ENCODE measurements at places on chromosomes 11 and 22.

DNA sequence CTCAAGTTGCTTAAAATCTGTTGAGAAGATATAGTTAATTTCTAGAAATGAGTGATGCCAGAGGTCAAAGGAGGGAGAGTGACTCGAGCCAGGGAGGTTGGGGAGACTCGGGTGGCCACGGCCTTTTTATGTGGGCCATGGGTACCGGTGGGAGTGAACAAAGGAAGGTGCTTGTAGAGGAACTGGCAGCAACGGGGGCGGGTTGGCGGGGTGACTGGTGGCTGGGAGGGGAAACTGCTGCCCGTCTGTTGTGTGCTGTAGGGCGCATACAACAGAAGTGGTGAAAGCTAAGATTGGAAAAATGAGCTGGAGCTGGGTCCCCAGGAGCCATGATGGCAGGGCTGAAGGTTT, 5.4 kb downstream of the DAGLA start:
- DNase-seq, result no peak

DNA sequence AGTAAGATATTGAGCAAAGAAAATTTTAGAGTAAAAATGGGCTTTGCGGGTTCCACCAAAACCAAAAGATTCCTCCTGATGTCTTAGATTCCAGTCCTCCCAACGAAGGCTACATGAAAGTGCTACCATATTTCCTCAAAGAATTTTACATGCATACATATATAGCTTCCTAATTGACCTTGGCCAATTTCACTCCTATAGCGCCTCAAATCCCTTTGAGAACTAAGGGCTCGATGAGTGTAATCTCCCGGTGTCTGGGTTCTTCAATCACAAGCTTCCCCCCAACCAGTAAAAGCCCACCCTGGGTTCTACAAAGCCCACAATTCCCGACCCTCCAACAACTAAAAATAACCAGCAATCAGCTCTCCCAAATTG, 1.2 kb downstream of the SIK3 start:
- DNase-seq, result no peak

- no peak for DNase-seq
Observed at GRCh38 chr11:12696911-12697581, 22.8 kb downstream of the TEAD1 start.

DNA sequence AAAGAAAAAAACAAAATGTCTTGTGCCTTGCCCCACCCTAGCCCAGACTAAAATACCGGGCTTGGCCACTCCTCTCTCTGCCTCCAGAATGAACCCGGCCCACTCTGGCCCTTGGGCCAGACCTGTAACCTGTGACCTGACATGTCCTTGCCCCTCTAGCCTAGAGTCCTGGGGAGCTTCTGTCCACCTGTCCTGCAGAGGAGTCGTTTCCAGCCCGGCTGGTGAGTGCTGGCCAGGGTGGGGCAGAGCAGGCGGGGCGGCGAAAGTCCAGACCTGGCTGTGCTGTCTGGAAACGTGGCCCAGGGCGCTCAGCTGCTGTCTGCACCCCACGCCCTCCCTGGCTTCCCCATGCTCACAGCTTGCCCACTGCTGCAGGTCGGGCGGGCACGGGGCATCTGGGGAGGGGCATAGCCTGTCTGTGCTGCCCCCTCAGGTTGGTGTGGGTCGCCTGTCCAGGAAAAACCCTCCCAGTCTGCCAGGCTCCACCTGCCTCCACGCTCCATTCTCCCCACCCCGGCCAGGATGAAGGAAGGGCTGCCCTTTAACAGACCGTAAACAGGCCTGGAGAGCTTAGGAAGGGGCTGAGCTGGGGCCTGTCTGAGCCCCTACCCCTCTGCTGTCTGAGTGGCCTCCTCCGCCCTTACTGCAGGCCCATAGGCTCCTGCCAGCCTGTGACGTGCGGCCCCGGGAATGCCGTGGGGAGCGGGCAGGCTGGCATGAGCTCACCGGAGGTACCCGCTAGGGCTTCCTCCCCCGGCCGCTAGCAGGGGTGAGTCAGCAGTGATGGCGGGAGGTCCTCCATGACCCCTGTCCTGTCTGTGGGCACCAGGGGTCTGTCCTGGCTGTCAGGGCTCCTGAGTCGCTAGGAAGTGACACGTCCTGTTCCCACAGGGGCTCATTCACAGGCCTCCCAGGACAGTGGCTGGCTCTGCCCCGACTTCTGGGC, 1.9 kb downstream of the CD151 start:
- no peak for DNase-seq

DNA sequence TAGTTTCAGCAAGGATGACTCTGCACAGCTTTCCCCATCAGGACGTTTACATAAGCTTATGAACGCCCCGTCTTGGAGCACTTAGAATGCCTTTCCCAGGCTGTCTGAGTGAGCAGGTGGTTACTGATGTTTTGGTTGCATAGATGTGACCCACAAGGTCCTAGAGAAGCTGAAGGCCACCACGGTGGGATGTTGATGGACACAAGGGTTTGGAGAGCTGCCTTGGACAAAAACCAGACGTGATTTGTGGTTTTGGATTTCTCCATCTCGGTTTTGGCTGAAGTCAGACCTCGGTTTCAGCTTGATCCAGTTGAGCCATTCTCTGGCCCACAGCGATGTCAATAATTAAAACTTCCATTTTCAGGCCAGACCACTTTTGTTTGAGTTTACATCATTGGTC, 151.9 kb downstream of the LDLRAD3 start:
- no peak for DNase-seq

- no peak for DNase-seq
Observed at GRCh38 chr11:130636722-130637464, 188.4 kb downstream of the ADAMTS15 start.

GRCh38 chr22:49779211-49779610, 48.5 kb downstream of the BRD1 start:
- no peak for DNase-seq

DNA sequence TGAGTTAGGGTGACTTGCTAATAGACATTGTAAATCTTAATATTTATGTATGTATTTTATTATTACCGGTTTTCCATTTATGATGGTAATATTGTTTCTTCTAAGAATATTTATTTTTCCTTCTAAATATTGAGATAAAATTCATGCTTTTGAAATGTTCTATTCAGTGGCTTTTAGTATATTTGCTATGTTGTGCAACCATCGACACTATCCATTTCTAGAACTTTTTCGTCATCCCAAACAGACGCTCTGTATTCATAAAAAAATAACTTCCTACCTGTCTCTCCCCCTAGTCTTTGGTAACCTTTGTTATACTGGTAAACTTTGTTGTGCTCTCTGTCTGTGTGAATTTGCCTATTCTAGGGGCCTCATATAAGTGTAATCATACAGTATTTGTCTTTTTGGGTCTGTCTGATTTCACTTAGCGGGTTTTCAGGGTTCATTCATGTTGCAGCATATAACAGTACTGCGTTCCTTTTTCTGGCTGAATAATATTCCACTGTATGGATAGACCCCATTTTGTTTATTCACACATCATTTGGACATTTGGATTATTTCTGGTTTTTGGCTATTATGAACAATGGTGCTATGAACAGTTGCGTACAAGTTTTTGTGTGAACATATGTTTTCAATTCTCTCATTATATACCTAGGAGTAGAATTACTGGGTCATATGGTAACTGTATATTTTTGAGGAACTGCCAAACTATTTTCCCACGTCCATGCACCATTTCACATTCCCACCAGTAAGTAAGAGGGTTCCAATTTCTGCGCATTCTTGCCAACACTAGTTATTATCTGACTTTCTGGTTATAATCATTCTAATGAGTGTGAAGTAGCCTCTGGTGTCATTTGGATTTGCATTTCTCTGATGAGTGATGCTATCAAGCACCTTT, 15.9 kb downstream of the NEAT1 start:
- DNase-seq, result no peak

DNA sequence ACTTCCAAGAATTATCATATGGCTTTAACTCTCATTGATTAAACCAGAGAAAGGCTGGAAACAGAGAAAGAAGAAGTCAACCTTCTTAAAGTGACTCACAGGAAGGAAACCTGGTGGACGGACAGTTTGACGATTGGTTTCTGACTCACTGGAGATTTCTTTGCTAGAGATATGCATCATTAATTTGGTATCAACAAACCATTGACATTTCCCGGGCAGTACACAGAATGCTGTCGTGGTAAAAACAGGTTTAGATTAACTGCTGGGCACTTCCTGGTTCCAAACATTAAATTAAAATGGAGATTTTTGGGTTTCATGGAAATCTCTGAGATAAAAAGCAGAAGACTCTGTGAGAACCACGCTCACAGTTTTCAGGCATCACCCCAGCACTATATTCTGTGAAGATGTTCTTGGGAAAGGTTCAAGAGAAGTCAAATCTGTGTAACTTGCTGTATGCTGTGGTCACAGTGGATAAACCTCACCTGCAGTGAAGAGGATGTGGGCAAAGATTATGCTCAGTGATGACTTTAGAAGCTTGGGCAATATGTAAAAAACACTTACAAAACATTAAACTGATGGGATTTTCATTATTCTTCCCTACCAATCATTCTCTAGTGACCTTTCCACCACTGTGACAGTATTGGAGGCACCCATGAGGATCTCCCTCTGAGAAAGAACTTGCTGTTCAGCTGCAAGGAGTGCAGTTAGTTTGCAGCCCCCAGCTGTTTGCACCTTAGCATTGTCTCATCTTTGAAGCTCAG, 61.1 kb upstream of the CD44 start:
- no peak for DNase-seq

DNA sequence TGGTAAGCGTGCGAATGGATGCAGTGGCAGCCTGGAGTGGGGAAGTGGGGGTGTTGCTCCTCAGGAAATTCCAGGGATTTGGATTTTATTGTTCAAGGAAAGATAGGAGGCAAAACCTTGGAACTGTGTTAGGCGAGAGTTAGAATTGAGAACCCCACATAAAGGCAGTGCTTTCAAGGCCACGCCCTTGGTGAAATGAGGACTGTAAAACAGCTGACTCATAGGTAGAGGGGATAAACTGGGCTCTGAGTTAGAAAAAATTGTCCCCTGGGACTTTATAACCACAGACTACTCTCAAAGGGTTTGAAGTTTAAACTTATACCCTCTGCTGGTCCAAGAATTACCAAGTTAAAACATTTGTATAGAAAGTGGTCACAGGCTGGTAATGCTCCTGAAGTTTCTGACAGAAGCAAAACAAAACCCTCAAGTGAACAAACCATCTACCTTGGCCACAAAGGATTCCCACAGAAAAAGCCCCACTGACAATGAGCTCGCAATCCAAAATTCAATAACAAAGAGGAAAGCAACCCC, 250.3 kb upstream of the TBCEL start:
- no peak for DNase-seq

DNA sequence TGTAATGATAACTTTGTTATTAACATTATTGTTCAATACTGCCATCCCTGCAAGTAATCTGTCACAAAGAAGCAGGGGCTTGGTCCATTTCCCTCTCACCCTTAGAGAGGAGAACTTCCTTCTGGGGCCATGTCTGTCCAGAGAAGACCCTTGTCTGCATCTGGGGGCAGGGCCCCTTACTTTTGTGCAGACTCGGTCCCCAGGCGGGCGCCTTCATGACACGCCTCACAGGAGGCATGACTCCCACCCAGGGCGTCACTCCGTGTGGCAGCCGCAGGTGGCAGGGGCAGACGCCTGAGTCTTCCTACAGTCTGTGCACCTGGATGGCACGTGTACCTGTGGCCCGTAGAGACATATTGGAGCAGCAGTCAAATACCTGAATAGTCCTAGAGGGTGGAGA, 21.8 kb upstream of the B3GAT1 start:
- no peak for DNase-seq

- no peak for DNase-seq
Observed at GRCh38 chr22:47816121-47816862, 1053.8 kb downstream of the TBC1D22A start.

- no peak for DNase-seq
Observed at GRCh38 chr22:48135592-48135991, 1373.1 kb downstream of the TBC1D22A start.

Data from right lung (tissue), 10 donors.